Umbilical cord (tissue), 2 donors: ENCODE measurements at places on chromosomes 2 and 18. TPM values are rescaled to one million over a fixed set of nuclear protein-coding genes. Genes with fewer than 3 reads are reported as not detected.

CHRNA1 gene
- 3.9 TPM for total RNA-seq

DAW1 gene
- not detected for total RNA-seq

- DNase-seq: peak; percentile 45
Observed at GRCh38 chr18:46481048-46481846, 175.8 kb downstream of the LOXHD1 start.

- peak; percentile 97 for DNase-seq
Observed at GRCh38 chr2:95043300-95044093, 18.0 kb downstream of the MAL start.

- no peak for DNase-seq
Observed at GRCh38 chr2:217725409-217725808, 277.4 kb downstream of the TNS1 start.

GRCh38 chr18:9949315-9949714, 35.5 kb downstream of the VAPA start:
- no peak for DNase-seq

FAM210A gene
- total RNA-seq: 26.2 TPM

DNA sequence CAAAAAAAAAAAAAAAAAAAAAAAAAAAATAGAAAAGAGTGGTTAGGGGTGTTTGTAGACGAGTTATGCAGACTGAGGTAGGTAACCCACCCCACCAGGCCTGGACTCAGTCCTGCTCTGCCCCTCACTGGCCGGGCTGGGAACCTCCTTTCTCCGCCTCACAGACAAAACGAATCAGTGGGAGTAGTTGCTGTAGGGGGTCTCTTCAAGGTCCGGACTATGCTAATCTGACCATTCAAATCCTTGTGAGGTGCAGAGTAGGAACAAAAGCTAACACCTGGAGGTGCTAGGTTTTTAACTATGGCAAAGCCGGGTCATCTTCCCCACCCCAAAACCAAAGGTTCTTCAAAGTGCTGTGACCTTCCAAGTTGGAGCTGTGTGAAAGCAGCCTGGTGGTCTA, 223.7 kb downstream of the SLC4A3 start:
- no peak for DNase-seq

GRCh38 chr2:2664989-2665833, 334.1 kb upstream of the MYT1L start:
- DNase-seq: peak; percentile 82

DNA sequence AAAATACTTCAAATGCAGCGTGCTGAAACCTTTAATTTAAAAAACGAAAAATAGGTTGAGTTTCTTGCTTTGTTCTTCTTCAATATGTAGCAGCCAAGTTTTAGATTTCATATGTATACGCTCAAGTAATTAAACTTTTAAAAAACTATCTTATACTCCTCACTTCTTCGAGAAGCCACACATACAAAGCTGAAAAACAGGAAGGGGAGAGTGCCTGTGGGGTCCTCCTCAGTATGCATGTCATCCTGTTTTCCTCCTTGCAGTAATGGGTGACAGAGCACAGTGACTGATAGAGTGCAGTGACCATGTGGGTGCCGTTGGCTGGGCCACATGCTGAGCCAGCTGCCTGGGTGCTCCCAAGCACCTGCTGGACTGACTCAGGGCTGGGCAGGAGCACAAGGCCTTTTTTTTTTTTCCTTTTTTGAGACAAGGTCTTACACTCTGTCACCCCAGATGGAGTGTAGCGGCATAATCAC, 33.3 kb downstream of the UXS1 start:
- DNase-seq: no peak

PNKD gene
- total RNA-seq: 7.7 TPM

- DNase-seq: no peak
Observed at GRCh38 chr2:6787376-6787775, 78.3 kb downstream of the CMPK2 start.

GRCh38 chr2:67900826-67901225, 162.0 kb downstream of the C1D start:
- no peak for DNase-seq

DNA sequence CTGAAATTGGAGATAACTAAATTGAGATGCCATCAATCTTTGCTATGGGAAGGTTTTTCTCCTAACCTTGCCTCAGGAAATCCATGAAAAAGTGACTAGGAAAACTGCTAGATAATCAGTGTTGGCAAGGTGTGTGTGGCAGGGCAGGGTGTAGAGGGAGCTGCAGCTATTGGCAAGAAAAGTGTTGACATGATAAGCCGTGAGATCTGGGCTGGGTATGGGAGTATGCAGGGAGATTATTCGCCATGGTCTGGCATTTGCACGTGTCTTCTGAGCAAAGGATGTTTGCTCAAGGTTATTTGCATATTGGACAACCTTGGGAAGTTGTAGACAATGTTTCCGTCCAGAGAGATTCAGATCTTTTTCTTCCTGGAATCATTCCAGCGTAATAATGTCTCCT, 74.7 kb downstream of the SERPINB8 start:
- no peak for DNase-seq

GRCh38 chr2:128384956-128385355, 66.3 kb upstream of the HS6ST1 start:
- DNase-seq: no peak

DNA sequence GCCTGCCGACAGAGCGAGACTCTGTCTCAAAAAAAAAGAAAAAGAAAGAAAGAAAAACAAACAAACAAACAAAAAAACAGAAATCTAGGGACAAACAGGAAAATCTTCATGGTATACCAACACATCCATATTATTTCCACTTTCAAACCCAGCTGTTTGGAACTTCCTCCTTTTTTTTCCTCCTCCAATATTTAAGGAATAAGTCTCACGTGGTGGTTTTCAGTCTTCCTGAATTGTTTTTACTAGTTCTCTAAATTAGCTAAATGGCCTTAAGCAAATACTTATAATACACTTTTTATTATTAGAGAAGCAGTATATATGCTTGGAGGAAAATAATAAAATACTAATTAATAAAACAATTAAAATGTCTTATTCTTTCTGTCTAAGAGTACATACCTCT, 48.7 kb upstream of the GLS start:
- no peak for DNase-seq

- DNase-seq: no peak
Observed at GRCh38 chr2:85019121-85019520, 48.2 kb downstream of the KCMF1 start.

CCDC74B gene
- total RNA-seq: 1.7 TPM

- DNase-seq: peak; percentile 2
Observed at GRCh38 chr2:157497638-157498314, 53.9 kb upstream of the CYTIP start.

BMP10 gene
- 0.48 TPM for total RNA-seq

- peak; percentile 39 for DNase-seq
Observed at GRCh38 chr2:54618646-54619565, 104.6 kb upstream of the EML6 start.

VAMP8 gene
- 25.5 TPM for total RNA-seq

CD8B2 gene
- total RNA-seq: 2.6 TPM

DNA sequence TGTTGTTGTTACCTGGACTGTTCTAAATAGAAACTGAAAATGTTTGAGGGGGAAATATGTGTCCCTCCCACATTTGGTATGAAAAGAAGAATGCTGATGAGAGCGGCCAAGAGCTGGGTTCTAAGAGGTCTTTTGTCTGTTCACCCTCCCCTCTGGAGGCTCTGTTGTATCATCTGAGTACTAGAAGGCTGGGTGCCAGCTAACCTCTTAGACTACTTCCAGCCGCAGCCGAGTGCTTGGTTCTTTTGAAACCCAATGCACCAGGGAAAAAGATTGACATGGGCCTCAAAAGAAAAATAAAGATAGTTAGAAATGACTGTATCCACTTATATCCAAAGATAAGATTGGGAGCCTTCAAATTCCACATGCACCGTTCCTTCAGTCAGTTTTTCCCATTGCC, 255.9 kb downstream of the TXNL1 start:
- DNase-seq: peak; percentile 15

GRCh38 chr2:203871371-203871983, 3.9 kb downstream of the CTLA4 start:
- DNase-seq: no peak

DNA sequence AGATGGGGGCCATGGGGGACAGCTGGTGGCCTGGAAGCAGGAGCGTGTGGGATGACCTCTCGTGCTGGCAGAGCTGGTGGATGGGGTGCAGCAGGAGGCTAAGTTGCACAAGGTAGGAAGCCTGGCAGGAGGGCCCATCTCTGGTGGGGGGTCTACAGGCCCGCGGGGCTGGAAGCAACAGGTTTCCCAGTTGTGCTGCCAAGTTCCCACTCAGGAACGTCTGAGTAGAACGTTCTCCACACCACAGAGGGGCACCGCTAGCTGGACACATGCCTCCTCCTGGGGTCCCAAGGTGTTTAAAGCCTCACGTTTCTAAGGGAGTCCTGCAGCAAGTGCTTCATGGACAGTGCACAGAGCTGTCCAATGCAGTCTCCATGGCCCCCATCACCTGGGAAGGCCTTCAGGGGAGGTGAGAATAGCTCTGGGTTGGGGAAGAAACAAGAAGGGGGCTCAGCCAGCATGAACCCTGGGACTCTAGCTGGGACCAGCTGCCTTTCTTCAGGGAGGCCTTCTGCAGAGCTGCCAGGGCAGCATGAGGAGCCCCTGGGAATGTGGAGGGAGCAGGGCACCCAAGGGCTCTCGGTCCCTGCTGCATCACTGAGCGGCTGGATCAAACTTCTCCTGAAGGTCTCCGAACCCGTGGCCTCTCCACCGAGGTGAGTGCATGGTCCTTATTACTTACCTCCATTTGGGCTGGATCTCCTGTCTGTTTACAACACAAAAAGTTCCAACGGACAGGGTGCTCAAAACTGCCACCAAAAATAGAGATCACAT, 80.0 kb downstream of the TWIST2 start:
- DNase-seq: no peak

DNA sequence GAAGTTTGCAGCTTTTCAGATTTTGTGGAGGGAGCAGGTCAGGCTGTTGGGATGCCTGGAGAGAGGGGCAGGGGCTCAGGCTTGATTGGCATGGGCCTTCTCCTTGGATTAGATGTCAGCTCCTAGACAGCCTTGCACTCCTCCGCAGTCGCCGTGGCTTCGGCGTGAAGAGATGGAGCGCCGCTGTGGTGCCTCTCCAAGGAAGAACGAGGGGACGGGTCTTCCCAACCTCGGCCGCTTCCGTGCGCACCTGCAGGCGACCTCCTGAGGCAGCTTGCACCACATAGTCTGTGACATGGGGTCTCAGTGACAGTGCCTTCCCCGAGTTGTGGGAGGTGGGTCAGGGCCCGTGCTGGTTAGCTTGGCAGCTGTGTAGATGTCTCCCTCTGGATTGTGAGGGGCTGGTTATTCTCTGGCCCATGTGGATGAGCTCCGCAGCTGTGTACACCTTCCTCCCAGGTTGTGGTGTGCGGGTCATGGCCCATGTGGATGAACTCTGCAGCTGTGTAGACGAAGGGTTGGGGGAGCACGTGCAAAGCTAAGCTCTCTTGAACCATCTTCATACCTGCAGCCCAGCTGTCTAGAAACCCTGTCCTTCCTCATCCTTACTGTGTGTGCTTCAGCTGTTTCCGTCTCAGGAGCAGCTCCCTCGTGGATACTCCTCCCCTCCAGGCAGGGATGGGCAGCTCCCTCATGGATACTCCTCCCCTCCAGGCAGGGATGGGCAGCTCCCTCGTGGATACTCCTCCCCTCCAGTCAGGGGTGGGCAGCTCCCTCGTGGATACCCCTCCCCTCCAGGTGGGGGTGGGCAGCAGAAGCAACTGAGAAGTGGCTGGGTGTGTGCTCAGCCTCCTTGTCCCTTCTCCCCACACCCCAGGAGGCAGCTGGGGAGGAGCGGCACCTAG, 170.3 kb downstream of the LDLRAD4 start:
- DNase-seq: no peak

- DNase-seq: peak; percentile 76
Observed at GRCh38 chr18:63451799-63452660, 24.7 kb upstream of the SERPINB5 start.

- no peak for DNase-seq
Observed at GRCh38 chr2:217793566-217794132, 209.1 kb downstream of the TNS1 start.

DNA sequence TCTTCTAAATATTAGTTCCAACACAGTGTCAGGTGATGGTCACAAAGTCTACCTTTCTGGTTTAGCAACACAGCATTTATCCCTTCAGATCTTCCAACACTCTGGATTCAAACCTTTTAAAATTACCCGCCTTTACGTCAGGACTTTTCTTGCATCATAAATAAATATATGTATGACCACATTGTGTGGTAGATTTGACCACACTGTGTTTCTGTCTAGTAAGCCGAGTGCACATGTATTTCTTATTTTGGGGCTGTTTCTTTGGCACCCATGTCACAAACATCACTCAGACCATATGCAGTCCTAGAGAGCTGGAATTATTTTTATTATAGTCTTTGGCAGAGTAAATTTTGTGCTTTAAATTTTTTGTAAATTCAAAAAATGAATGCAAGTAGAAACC, 172.1 kb downstream of the ANKRD44 start:
- DNase-seq: no peak

- DNase-seq: no peak
Observed at GRCh38 chr18:24011123-24011917, 3.2 kb upstream of the TTC39C start.

- no peak for DNase-seq
Observed at GRCh38 chr2:114699423-114699944, 257.0 kb downstream of the DPP10 start.

SAG gene
- total RNA-seq: 14.7 TPM

MORN2 gene
- 17.3 TPM for total RNA-seq

TOGARAM2 gene
- total RNA-seq: 1.4 TPM

FAM124B gene
- total RNA-seq: 10.1 TPM

DNA sequence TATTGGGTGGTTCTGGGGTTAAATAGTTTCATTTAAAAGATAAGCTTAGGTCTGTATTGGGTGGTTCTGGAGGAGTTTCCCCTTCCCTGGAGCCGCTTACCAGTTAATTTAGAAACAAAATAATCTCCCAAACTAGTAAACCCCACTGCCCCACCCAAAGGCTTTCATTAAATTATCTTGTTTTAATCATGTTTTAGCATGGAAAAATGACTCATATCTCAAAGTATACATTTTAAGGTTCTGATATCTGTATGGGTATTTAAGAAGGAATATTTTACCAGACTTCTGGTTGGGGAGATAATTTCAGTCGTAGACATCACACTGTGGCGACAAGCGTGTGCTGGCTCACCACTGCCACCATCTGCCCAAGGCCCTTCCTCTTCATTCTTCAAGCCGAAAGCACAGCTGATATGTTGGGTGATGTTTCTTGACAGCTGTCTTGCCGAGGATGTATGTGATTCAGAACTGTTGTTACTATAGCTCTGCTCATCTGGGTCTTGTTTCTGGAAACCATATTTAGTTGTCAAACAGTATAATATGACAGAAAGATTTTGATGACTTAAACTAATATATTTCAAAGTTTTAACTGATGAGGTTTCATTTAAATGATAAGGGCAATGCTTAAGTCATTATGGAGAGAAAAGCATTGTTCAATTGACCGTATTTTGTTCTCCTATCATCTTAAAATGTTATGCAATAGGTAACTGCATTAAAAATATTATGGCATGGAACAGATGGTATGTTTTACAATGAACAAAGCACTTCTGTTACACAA, 5.1 kb downstream of the FIGLA start:
- peak; percentile 73 for DNase-seq

- no peak for DNase-seq
Observed at GRCh38 chr18:46253498-46253897, 149.3 kb downstream of the HAUS1 start.
